ENCODE measurements at places on chromosomes 7 and 10. TPM values are rescaled to one million over a fixed set of nuclear protein-coding genes. Genes with fewer than 3 reads are reported as not detected.

FGFR2 gene
- 1.1 TPM for total RNA-seq

ECHDC3 gene
- 1.6 TPM for total RNA-seq

CLDN4 gene
- 0.25 TPM for total RNA-seq

PPIF gene
- 56.9 TPM for total RNA-seq

SPDYE1 gene
- total RNA-seq = 0.11 TPM

Data from activated naive CD8-positive, alpha-beta T cell treated with anti-CD3 and anti-CD28 coated beads, Interleukin-2, amount 10 ng/mL, durations not matched to agents 7 days and 5 days (primary cell).